HFF-Myc (cell line): ENCODE measurements at places on chromosomes 4 and X.

DNA sequence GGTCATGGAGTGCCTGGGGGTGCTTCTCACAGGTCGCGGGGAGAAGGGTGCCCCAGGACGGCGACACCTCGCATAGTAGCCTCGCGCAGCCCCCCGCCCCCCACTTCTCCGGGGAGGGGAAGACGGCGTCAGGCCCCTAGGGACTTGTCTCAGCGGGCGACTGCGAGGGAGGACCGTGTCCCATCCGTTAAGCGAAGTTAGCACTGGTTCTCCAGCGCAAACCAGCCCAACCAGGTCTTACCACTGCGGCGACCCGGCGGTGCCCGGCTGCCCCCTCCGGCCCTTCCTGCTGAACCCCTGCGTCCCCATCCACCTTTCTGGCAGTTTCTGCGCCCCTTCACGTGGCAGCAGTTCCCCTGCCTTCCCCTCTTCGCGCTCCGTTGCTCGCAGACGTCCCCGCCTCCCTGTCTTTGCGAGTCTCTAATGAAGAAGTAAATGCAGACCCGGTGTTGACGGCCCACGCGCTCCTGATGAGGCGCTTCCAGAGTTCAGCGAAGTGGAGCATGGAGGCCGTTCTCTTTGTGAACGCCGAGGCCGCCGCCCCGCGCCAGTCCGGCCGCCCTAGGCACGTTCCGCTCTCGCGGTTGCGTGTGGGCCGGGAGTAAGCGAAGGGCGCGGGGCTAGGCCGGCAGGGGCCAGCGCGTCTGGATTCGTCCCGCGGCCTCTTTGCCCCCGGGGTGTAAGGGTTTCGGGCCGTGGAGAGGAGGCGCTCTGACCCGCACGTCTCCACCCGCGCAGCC is 3.0 kb downstream of the SLIT2 start:
- no peak for DNase-seq

DNA sequence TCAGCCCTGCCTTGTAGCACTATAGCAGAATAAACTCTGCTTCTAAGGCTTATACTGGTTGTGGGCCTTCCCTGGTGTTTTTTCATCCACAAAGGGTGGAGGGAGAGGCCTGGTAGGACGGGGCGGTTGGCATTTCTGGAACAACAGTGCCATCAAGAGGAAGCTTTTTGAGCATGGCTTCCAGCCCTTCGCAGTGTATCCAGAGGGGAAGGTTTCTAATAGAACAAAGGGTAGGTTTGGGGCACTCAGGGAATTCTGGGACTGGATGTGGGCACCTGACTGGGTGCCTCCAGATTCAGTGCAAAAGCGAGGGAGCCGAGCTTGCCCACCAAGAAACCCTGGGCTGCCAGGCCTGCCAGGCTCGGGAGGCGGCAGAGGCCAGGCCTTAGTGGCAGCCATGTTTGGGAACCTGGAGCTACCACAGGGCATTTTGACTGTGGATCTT is 229.6 kb upstream of the AGTR2 start:
- DNase-seq: no peak

- no peak for DNase-seq
Observed at GRCh38 chr4:112563431-112564200, 47.6 kb upstream of the NEUROG2 start.

GRCh38 chr4:73459048-73459421 is 22.5 kb upstream of the AFM start:
- DNase-seq: no peak

DNA sequence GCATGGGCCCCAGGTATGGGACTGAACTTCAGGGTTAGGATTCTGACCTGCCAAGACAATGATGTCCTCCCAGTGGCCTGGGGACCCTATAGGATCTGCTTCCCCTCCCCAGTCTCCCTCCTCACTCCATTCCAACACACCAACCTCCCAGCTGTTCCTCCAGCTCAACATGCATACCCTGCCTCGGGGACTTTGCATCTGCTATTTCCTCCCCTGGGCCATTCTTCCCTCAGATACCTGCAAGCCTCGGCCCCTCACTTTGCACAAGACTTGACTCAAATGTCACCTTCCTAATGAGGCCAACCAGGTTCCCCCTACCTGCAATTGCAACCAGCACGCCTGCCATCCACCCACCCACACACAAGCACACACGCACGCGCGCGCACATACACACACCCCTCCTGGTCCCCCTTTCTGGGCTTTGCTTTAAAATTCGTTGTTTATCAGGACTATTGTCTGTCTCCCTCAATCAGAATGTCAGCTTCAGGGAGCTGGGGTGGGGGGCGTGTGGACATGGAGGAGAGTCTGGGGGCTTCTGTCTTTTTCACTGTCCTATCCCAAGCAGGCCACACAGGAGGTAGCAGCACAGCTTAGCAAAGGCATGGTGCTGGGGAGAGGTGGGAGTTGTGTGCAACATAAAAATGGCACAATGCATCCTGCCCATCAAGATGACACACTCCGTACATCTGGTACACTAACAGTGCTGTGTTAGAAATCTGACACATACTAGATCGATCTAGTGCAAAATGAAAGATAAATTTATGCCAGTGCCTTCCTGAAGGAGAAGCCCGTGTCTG is 20.6 kb upstream of the PPP2R2C start:
- no peak for DNase-seq

GRCh38 chr4:81746071-81746470 is 274.4 kb upstream of the RASGEF1B start:
- no peak for DNase-seq

DNA sequence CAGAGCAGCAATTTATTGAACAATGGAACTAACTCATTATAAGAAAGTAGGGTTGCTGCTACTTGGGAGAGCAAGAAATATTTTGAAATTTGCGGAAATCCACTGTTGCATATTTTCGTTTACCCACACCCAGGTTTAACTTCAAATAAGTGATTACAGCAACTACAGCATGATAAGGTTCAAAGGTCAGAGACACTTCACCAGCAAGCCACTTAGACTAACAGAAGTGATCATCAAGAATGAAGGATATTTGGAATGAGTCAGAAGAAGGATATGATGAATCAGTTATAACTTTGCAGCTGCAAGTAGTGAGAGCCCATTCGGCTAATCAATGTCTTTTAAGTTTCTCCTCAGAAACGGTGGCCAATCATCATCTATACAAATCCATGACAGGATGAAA is 199.3 kb downstream of the TMA16 start:
- DNase-seq: no peak

- no peak for DNase-seq
Observed at GRCh38 chr4:10773010-10773409, 88.4 kb upstream of the CLNK start.

DNA sequence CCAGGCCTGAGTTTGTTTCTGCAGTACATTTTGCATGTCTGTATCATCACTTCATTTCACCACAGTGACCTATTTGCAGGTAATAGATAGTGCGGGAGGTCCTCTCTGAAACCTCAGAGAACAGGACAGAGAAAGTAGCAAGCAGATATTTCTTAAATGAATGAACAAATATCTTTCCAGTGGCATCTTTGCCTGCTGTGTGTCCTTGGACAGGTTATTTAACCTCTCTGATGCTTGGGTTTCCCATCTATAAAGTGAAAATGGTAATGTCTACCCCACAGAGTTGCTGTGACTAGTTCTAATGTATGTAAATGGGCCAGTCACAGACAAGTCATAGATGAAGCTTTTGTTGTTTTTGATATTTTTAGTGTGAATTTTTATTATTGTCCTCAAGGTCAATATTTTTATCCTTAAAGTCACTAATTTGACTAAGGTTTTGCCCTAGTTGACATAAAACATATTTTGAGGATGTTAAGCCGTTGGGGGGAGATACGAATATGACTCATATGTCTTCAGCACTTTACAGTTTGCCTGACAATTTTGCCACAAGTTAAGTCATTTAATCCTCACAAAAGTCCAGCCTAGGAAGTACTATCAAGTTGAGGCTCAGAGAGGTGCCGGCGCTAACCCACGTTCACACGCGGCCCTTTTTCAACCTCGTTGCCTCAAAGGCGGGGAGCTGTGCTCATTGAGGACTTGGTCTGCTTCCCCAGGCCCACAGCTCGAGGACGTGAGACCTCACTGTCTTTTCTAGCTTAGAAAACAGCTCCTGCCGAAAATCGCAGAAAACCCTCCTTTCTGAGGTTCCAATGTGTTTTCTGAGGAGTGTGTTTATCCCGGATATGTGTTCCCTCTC is 126.7 kb upstream of the STX18 start:
- no peak for DNase-seq
